ENCODE measurements at places on chromosomes 1 and 21.

GRCh38 chr1:161987303-161987702, 36.4 kb downstream of the OLFML2B start:
- no peak for DNase-seq

GRCh38 chr1:187771396-187771795, 942.6 kb downstream of the PLA2G4A start:
- no peak for DNase-seq

DNA sequence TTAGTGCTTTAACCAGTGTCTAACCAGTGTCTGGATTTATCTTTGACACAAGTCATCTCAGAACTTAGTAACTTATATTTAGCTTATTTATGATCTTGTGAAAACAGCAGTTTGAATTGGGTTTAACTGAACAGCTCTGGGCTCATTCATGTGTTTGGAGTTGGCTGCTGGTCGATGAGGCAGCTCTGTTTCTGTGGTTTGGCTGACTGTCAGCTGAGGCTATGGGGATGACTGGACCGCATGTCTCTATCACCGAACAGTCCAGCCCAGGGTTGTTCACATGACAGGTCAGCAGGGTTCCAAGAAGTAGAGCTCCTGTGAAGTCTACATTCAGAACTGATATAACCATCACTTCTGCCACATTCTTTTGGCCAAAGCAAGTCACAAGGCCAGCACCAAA, 29.1 kb upstream of the C21orf91 start:
- no peak for DNase-seq

DNA sequence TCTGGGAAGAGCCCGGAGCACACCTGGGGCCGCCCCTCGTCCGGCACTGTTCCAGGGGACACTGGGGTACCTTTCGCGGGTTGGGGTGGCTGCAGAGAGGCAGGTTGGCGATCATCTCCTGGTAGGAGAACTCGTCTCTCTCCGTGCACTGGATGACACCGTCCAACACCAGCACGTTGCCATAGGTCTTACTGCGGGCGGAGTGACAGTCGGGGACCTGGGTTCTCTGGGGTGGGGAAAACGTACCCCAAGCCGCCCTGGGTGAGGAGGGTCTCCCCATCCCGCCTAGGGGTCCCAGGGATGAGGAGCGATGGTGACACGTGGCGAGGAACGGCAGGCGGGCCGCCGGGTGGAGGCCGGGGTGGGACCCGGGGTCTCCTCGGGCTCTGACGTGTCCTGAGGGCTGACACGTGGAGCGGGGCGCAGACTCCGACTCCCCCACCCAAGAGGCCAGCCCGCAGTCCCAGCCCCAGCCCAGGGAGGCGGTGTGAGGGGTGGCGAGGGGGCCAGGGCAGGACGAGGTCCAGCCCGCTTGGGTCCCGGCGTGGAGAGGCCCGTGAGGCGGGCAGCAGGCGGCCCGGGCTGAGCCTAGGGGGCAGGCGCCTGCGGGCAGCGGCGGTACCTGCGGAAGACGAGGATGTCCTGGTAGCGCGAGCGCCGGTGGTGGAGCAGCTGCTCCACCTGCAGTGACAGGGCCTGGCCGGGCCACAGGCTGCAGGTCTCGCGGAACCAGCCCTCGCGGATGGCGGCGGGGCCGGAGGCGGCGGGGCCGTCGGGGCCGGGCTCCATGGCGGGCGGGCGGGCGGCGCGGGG, 457 bp downstream of the SRM start:
- DNase-seq: no peak

GRCh38 chr1:27542463-27543273, 52.7 kb upstream of the WASF2 start:
- peak; percentile 82 for DNase-seq

DNA sequence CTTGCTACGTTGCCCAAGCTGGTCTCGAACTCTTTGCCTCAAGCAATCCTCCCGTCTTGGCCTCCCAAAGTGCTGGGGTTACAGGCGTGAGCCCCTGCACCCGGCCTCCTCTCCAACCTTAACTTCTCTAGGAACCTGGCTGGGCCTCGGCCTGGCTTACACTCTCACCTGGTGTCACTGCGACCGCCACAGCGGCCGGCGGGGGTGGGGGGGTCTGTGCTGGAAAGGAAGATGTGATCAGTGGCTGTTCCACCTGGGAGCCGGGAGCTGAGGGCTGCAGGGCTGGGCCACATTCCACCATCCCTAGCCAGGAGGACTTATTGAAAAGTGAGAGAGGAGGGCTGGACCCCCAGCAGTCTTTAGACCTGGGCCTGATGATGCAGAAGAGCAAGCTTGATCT, 48.6 kb downstream of the HSPG2 start:
- DNase-seq: no peak

DNA sequence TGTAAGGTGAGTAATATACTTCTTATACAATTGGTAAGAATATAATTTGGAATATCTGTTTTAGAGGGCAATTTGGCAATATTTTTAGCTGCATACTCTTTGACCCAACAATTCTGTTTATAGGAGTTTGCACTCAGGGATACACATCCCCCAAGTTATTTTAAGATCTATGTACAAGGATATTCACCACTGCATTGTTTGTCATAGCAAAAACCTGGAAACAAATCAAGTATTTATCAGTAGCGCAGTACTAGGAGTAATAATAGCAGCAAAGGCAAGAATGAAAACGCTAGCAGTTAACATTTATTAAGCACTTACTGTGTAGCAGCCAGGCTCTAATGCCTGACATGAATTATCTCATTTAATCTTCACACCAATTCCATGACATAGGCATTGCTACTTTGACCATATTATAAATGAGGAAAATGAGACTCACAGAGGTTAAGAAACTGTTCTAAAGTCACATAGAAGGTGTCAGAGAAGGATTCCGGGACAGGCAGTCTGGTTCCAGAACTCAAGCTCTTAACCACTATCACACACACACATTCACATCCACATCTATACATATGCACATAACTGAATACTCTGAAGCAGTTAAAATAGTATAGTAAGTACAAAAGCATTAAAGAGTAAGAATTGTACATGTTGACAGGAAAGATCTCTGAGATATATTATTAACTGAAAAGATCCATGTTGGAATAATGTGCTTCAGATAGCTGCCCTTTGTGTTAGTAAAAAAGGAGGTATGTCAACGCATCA, 30.6 kb downstream of the PHC2 start:
- no peak for DNase-seq

GRCh38 chr1:40665335-40666171, at the start of gene RIMS3:
TSS of gene RIMS3 (minus strand) at chr1:40665682. CDS start at chr1:40641925, 23,757 bp downstream.
- peak; percentile 80 for DNase-seq

GRCh38 chr1:240149484-240150094, 57.9 kb downstream of the FMN2 start:
- DNase-seq: peak; percentile 40

DNA sequence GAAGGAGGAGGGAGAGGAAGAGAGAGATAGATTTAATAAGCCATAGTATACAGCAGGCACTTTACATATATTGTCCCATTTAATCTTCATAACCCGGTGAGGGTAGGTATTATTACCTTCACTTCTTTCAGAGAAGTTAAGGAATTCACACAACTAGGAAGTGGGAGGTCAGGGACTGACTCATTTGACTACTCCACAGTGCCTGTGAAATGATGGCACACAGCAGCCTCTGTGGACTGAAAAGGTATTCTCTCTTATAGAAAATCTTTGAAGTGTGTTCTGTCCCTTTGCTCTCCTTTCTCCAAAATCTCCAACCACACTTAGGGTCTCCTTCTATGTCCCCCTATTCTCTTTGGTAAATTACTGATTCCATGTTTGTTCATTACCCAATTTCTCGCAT, 23.9 kb downstream of the PALMD start:
- DNase-seq: no peak

GRCh38 chr1:68433395-68433794, 16.4 kb downstream of the RPE65 start:
- no peak for DNase-seq

GRCh38 chr1:235342039-235342438, 13.7 kb downstream of the GGPS1 start:
- DNase-seq: no peak

- DNase-seq: no peak
Observed at GRCh38 chr1:164771619-164772361, 212.8 kb downstream of the PBX1 start.

DNA sequence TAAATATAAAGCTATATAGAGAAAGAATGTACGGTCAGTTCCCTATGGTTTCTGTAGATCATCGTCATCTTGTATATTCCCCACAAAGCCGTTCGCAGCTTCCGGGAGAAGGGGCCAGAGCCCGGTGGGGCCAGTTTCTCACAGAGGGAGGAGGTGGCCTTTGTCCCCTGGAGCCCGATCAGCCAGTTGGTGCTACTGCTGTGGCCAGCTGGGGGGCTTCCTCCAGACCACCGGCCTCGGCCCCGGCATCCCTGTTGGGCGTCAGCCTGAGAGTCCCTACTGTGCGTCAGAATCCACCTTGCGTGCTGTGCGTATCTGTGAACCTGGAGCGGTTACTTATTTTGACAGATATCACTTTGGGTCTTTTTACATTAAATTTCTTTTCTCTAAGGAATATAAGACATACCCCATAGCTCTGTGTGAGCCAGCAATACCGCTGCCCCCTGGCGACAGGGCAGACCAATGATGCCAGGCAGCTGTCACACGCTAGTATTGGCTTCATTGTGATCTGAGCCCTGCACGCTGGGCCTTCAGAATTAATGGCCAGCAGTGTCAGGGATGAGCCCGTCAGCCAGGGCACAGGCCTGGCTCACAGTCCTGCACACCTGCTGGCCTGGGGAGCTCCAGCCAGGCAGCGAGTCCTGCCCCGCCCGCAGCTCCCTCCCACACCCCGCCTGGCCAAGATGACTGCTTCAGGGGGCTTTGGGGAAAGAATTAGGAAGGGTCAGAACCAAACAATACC, 145.9 kb downstream of the PGBD5 start:
- peak; percentile 54 for DNase-seq

- DNase-seq: no peak
Observed at GRCh38 chr1:42930178-42931107, 28.2 kb downstream of the SLC2A1 start.

GRCh38 chr1:5972198-5972520, 20.1 kb downstream of the NPHP4 start:
- no peak for DNase-seq

- no peak for DNase-seq
Observed at GRCh38 chr1:167216809-167217208, 3.9 kb upstream of the POU2F1 start.

GRCh38 chr1:41735631-41736260, 183.0 kb downstream of the HIVEP3 start:
- no peak for DNase-seq

DNA sequence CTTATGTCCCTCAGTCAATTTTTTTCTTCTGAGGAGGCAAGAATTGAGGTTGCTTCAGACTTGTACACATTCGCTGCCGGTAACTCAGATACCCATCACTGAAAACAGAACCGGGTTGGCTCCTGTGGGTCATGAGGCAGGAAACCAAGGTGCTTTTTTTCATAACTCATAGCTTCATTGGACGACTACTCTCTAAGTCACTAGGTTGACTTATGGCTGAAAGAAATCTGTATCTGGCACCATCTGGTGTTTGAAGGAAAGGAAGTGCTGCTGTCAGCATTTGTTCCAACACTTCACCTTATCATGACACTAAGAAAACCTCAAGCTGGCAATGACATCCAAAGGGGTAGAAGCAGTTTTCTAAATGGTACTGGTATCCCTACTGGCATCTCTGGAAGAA, 82.3 kb downstream of the TBX19 start:
- DNase-seq: peak; percentile 61

- no peak for DNase-seq
Observed at GRCh38 chr1:13495186-13495585, 18.6 kb downstream of the LRRC38 start.

- peak; percentile 69 for DNase-seq
Observed at GRCh38 chr1:236141447-236142252, 689 bp upstream of the GPR137B start.

GRCh38 chr1:219875860-219876259, 52.5 kb downstream of the SLC30A10 start:
- DNase-seq: no peak

- DNase-seq: no peak
Observed at GRCh38 chr1:245043611-245043940, 111.2 kb upstream of the KIF26B start.

GRCh38 chr1:90919900-90920299, 101.9 kb downstream of the ZNF644 start:
- no peak for DNase-seq

- no peak for DNase-seq
Observed at GRCh38 chr1:16267690-16268180, 30.8 kb upstream of the CPLANE2 start.

- no peak for DNase-seq
Observed at GRCh38 chr1:53982034-53982762, 35.8 kb downstream of the LDLRAD1 start.

- no peak for DNase-seq
Observed at GRCh38 chr1:220902916-220903315, 23.7 kb downstream of the HLX start.

DNA sequence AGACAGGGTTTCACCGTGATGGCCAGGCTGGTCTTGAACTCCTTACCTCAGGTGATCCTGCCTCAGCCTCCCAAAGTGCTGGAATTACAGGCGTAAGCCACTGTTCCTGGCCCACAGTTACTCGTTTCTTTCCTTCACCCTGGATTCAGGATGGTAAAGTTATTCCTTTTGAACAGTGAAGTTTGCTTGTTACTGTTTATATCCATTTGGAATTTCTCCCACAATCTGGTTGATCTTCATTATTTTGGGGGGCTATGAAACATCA, 43.0 kb downstream of the WDR4 start:
- DNase-seq: no peak

DNA sequence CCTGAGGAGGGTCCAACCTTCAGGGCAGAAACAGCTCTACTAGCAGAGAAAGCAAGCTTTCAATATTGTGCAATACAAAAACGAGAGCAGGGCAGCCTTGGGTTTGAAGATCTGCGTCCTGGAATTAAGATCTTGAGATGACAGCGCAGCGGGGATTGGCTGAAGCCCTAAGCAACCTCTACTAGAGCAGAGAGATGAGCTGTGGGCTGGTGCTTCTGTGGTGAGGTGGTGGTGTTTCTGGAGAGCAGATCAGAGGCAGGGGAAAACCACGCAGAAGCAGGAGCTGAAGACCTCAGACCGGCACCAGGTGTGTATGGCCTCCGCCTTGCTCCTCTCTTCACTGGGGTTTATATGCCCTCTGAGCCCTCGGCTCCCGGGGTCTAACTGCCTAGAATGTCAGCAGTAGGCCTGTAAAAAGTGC, 12.5 kb downstream of the TRAF3IP3 start:
- DNase-seq: peak; percentile 63

GRCh38 chr1:15775706-15776105, 17.1 kb downstream of the FBLIM1 start:
- DNase-seq: no peak

DNA sequence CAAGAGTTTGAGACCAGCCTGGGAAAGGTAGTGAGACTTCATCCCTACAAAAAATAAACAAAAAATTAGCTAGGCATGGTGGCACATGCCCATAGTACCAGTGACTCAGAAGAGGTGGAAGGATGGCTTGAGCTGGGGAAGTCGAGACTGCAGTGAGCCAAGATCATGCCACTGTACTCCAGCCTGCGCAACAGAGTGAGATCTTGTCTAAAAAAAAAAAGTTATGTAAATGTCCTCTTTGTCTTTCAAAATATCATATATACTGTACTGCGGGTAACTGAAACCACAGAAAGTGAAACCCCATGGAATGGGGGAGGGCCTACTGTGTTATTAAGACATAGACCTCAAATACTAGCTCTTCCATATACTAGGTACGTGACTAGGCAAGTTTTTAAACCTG, 20.8 kb downstream of the ACADM start:
- DNase-seq: peak; percentile 36

GRCh38 chr1:235088907-235089306, 39.7 kb downstream of the TOMM20 start:
- DNase-seq: no peak

Data from common myeloid progenitor, CD34-positive (primary cell).